ENCODE measurements at places on chromosomes 1 and 21.
A peak's percentile ranks its signal among the peaks of the same experiment; 100 is the strongest.

DNA sequence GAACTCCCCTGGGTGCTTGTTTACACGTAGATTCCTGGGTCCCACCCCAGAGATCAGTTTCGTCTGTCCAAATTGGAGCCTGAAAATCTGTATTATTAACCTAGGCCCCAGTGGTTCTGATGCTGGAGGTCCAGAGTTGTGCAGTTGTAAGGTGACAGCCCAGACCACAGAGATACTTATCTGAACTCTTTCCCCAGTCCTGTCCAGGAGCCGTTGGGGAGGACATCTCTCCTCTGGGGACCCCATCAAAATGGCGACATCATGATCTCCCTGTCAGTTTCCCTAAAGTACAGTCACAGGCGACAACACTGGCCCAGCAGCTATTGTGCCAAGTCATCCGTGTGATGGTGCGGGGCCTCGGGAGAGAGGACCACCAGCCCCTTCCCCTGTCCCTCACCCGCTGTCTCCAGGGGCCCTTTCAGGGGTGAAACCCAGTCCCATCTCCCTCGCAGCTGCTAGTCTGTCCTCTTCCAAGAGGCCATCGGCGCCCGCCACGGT is 749 bp upstream of the EFHD2 start:
- DNase-seq = no peak

DNA sequence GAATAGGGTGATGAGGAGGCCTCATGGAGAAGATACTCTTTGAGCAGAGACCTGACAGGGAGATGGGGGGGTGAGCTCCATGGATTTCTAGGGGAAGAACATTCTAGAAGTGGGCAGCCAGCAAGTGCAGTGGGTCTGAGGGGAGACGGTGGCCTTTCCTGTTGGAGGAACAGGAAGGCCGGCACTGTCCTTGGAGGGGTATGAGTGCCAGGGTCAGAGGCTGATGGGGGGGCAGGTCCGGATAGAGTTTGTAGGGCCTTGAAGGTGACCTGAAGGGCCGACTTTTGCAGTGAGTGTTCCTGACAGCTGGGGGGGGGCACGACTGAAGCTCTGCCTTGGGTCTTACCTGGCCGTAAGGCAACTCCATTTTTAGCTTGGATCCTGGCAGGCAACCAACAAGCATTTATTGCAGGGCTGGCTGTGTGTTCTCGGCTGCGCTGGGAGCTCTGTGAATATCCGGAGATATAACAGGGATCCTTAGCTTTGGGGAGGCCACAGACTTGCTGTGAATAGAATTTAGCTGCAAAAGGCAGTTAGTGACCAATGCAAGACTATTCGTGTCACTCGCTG is 130.6 kb downstream of the MRPS6 start:
- no peak for DNase-seq

- DNase-seq = peak; percentile 70
Measured at GRCh38 chr21:42513985-42514882, 582 bp downstream of the SLC37A1 start.

GRCh38 chr21:37877888-37878684 is 38.2 kb downstream of the KCNJ6 start:
- no peak for DNase-seq

GRCh38 chr1:151145304-151146071 is 943 bp downstream of the SEMA6C start:
- no peak for DNase-seq

DNA sequence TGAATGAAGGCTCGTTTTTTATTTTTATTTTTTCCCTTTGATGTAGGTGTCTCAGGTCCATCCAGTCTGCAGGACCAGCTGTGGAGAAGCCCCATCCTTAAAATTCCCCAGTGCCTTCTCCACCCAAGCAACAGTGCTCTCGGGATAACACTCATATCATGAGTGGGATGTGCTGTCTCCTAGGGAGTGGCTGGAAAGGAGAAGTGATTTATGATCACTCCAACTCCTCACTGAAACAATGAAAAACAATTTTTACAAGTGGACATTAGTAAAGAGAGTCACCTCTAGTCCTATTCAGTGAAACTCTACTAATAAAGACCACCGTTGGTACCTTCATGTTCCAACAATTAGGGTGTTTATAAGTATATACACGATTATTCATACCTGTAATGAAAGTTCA is 3.5 kb downstream of the STUM start:
- DNase-seq = no peak

GRCh38 chr21:42793774-42794173 is 85.6 kb downstream of the WDR4 start:
- no peak for DNase-seq

DNA sequence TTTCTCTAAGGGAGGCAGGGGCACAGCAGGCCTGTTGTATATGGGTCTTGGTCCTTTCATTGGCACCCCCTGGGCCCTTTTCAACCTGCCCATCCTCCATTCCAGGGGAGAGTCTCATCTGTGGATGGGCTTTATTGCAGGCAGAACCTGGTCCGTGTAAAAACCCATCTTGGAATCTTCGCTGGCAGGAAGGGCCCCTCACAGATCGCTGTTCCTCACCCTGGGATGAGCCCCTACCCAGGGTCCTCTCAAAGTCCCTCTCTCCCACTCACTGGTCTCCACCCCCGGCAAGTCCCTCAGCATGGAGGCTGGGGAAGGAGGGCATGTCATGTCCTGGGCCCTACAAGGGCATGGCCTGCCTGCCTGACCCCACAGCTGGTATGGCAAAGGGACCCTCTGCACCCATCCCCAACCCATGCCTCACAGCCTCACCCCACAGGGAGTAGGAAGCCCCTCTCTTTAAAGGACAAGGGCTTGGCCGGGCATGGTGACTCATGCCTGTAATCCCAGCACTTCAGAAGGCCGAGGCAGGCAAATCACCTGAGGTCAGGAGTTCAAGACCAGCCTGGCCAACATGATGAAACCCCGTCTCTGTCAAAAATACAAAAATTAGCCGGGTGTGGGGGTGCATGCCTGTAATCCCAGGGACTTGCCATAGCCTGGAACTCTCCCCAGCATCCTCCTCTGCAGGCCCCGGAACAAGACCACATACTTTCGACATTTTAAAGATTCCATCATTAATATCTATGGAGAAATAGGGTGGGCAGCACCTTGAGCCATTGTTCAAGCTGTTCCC is 13.2 kb upstream of the CDA start:
- no peak for DNase-seq

DNA sequence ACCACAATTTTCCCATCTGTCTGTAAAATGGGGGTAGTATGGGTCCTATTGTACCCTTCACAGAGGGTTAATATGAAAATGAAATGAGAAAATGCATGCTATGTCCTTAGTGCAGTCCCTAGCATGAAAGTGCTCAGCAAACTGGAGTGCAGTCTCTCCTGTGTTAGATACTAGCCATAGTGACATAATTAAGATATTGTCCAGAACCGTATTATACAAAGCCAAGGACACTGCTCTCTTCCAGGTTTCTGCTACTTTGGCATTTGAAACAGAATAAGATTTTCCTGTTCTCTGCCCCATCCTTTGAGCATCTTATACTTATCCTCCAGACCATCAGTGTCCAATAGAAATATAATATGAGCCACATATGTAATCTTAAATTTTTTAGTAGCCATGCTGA is 213.4 kb downstream of the FGGY start:
- no peak for DNase-seq

DNA sequence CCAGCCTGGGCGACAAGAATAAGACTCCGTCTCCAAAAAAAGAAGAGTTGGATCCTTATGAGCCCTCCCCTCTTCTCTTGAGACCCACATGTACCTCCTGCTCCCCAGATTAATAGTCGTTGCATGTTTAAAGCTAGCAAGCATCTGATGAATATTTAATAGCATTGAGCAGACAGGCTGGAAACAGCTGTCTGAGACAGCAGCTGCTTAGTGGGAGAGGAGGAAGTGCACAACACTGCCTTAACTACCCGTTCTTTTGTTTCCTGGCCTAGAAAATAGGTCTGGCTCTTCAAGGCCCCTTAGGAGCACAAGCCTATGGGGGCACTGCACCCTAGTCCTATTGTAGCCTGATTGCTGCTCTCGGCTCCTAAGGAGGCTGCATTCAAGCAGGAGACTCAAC is 17.3 kb upstream of the TMEM39B start:
- no peak for DNase-seq

GRCh38 chr1:241837901-241838300 is 10.1 kb upstream of the EXO1 start:
- DNase-seq = no peak

DNA sequence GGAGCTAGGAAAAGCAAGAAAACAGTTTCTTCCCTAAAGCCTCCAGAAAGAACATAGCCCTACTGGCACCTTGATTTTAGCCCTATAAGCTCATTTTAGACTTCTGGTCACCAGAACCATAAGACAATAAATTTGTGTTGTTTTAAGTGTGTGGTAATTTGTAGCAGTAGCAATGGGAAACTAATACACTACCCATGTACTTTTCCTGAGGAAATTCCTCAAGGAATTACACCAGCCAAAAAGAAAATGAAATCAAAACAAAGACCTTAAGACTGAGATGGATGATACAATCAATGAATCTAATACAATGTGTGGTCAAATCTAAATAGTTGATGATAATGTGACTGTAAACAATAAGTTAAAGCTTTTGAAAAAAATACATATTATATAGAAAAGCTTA is 11.8 kb downstream of the VAMP4 start:
- no peak for DNase-seq

GRCh38 chr1:225567789-225568188 is 85.1 kb downstream of the ENAH start:
- DNase-seq = no peak

GRCh38 chr21:41715649-41716281 is 51.1 kb downstream of the RIPK4 start:
- DNase-seq = no peak

- no peak for DNase-seq
Measured at GRCh38 chr1:165543532-165544438, at the start of gene LRRC52. Gene LRRC52 (plus strand): TSS chr1:165544000. CDS start chr1:165544297, 297 bp downstream.

DNA sequence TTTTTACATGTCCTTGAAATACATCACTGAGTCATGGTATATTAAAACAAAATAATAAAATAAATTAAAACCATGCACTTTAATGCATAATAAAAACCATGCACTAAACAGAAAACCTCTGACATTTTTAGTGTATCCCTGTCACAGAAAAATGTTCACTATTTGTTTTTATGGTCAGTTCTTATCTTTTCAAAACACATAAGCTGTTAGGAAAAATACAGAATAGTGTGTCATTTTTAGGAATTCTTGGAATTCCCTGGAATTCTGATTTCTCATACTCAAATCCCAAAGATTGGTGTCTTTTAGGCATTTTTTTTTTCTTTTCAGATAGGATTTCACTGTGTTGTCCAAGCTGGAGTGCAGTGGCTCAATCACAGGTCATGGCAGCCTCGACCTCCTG is 25.1 kb upstream of the TINAGL1 start:
- no peak for DNase-seq

DNA sequence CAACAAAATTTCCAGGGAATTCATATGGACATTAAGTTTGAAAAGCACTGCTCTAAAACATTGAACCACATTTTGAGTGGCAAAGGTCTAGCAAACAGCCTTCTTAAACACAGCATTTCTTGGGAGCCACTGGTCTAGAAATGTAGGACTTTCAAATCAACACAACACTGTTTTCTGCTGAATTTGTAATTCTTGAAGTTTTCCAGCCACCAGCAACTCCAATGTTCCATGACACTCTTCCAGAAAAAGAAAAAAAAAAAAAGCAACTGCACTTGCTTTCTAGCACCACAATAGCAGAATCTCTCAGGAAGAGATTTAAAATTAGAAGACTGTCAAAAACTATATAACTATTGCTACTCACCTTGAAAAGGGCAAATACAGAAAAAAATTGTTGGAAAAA is 4.5 kb downstream of the SYDE2 start:
- DNase-seq = no peak

- peak; percentile 89 for DNase-seq
Measured at GRCh38 chr1:167714439-167715156, 7.2 kb upstream of the MPZL1 start.

GRCh38 chr1:6059866-6060265 is 14.2 kb downstream of the KCNAB2 start:
- no peak for DNase-seq

- DNase-seq = no peak
Measured at GRCh38 chr21:42073145-42074099, 2.3 kb downstream of the UMODL1 start.

- DNase-seq = no peak
Measured at GRCh38 chr1:155294520-155295182, 6.6 kb downstream of the PKLR start.

- DNase-seq = no peak
Measured at GRCh38 chr1:178540646-178541045, 27.7 kb downstream of the TEX35 start.

GRCh38 chr1:242128951-242129502 is 130.1 kb upstream of the MAP1LC3C start:
- no peak for DNase-seq

GRCh38 chr1:202249436-202249835 is 55.8 kb downstream of the LGR6 start:
- DNase-seq = no peak

DNA sequence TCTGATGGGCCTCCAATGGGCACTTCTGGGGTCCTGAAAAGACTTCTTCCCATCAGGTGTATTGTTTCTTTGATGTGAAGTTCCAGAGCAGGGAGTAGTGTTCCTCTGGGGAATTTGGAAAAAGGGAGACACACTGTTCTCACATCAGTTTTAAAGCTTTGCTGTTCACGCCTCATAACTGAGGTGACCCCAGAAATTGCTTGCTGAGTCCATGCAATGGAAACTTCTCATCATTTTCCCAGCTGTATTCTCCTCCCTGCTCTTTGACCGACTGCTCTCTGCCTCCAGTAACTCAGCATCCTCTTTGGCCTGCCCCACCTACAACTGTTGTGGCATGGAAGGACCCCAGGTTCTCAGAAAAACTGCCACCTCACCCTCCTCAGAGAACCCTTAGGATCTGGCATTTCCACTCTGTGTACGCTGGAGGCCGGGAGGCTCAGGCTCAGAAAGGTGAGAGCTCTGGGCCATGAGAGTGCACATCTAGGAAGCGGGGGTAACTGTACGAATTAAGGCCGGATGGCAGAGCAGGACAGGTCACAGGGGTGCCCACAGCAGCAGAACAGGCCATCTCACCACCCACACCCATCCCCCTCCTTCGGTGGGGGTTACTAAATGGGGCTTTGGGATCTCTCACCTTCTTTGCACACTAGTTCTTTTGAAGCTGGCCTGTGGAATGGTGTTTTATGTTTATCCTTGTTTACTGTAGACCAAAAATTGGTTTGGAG is 51.2 kb downstream of the STX6 start:
- DNase-seq = no peak

- no peak for DNase-seq
Measured at GRCh38 chr21:39180429-39181019, 2.7 kb downstream of the PSMG1 start.

- no peak for DNase-seq
Measured at GRCh38 chr1:240280560-240281322, 189.1 kb downstream of the FMN2 start.

DNA sequence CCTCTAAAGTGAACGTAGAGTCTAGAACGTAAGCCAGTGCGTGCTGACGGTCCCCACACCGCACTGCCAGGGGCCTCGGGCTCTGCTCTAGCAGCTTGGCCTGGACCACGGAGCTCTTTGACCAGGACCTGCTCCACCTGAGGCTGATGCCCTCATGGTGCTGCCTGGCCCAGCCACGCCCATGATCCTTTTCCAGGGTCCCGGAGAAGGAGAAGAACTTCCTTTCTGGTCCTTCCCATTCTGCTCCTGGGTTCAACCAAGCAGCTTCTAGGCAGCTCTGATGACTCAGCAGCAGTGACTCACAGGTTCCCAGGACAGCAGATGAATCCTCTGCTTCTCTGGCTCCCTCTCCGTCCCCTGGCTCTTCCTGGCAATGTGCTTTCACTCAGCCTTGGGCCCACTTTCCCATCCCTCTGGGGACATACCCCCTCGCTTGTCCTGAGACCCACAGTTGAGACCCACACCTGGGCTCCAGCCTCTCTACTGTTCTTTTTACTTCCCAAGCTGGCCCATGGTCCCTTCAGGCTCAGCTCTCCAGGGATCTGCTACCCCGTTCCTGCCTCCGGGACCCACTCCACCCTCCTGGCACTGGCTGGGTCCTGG is 246.3 kb upstream of the RAB4A start:
- peak; percentile 52 for DNase-seq
